ENCODE measurements at places on chromosomes 1 and 21. TPM values are rescaled to one million over a fixed set of nuclear protein-coding genes. Genes with fewer than 3 reads are reported as not detected.
A peak's percentile ranks its signal among the peaks of the same experiment; 100 is the strongest.

DNA sequence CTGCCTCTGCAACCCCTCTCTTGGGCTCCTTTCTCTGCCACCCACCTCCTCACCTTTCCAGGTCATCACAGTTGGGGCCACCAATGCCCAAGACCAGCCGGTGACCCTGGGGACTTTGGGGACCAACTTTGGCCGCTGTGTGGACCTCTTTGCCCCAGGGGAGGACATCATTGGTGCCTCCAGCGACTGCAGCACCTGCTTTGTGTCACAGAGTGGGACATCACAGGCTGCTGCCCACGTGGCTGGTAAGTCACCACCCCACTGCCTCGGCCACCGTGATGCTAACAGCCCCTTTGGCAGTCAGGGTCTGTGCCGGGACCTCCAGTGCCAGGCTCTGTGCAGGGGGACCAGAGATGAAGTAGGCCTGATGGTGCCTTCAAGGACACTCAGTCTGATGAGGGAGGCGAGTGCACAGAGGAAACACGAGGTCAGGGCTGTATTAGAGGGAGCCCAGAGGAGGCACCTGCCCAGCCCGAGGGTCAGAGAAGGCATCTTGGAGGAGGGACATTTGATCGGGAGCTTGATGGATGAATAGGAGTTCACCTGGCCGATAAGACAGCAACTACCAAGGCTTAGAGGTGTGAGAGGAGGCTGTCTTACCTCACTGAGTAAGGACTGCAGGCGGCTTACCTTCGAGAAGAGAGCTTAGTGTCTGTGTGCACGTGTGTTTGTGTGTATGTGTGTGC, 18.1 kb downstream of the PCSK9 start:
- DNase-seq = no peak

GRCh38 chr1:151915061-151915686, 5.9 kb upstream of the THEM4 start:
- DNase-seq = no peak

Gene CPT2
- 82.7 TPM for total RNA-seq

DNA sequence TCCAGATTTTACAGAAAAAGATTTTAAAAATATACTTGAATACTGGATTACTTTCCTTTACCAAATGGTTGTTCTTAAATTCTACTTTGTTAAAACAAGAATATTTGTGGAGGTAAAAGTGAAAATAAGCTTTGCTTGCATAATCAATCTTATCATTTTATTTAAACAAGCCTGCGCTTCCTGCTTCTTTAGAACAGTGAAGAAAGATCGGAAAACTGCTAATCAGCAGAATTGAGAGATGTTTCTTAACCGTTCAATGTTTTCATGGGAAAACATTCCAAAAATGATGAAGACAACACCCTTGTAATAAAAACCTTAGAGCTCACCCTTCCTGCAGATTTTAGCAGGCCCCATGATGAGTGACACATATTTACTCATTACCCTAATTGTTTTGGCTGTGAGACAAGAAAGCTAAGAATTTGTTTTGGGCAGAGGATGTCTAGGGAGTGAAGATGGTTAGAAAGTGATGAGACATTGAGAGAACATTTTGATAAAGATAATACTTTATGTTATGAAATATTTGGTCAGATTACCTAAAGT, 72.6 kb downstream of the TPR start:
- no peak for DNase-seq

GRCh38 chr1:2170211-2170610, 24.4 kb downstream of the FAAP20 start:
- DNase-seq = no peak

Gene CELA2A
- not detected for total RNA-seq

GRCh38 chr21:27366646-27367235, 399.9 kb upstream of the ADAMTS5 start:
- DNase-seq = no peak

DNA sequence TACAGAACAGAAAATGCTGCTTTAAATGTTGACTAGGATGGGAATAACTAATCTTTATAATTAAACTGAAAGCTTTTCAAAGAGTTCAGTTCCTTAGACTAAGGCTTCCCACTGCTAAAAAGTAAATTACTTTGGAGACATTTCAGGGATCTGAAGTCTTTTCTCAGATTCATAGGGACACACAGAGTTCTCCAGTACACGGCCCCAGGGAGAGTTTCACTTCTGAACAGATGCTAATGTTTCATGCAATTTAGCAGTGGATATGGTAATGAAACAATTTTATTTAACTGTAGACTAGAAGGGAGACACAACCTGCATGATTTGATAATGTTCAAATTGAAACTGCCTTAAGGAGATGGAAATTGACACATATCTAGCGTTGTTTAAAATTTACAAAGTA, 1282.6 kb downstream of the NCAM2 start:
- no peak for DNase-seq

- DNase-seq = peak; percentile 3
These were observed 266.0 kb downstream of the PTPRU start for GRCh38 chr1:29502225-29502910.

- DNase-seq = no peak
These were observed 26.5 kb downstream of the CD34 start for GRCh38 chr1:207884266-207885029.

- no peak for DNase-seq
These were observed 13.7 kb upstream of the ACADM start for GRCh38 chr1:75710832-75711231.

- DNase-seq = no peak
These were observed 80.5 kb upstream of the CNIH3 start for GRCh38 chr1:224535641-224536040.

Gene RUNX1
- 7.2 TPM for total RNA-seq

DNA sequence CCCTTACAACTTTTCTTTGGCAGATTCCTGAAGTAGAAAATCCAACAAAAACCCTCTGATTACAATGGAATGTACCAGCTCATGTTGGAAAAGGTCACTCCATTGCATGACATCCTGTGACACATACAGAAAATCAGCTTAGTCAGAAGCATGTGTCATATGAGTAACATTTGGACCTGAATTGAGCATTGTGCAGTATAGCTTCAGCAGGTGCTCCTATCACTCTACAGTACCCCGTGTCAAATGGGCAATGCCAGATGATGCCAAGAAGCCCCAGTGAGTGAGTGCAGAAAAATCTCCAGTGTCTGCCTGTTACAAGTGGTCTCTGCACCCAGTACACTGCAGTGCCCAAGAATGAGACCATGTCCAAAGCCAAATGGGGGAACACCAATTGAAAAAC, 129.7 kb upstream of the RUNX1 start:
- DNase-seq = no peak

DNA sequence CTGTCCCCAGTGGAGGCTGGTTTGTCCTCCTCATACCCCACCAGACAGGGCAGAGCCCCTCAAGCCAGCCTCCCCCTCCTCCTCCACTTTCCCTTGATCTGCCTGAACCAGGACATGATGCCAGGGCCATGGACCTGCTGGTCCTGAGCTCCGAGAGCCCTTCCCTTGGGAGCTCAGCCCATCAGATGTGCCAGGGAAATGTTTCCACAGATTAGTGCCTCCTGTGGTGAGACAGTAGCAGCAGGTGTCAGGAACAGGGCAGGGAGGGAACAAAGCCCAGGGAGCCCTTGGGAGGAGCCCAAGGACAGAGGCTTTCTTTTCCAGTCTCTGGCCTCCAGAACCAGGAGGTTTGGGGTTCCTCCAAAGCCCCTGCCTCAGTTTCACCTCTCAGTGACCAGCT, 14.6 kb upstream of the SLC41A1 start:
- DNase-seq = no peak

DNA sequence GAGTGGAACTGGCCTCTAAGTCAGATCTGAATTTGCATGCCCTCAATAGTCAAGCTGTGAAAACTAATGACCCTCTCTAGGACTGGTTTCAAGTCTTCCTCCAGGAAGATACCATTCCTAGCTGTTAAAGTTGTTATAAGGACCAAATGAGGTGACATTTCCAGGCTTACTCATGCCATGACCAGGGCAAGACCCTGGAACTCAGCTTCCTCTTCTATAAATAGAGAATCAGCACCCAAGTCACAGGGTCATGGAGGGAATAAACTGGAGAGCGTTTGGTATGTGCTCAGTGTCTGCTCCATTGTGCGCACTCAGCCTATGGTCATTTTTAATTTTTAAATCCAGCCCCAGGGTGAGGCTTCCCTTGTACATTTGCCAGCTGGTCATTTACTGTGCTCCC, 2.5 kb downstream of the S100A9 start:
- no peak for DNase-seq

Gene FMOD
- total RNA-seq = 2.1 TPM

GRCh38 chr1:117142200-117142599, 20.7 kb upstream of the TRIM45 start:
- no peak for DNase-seq

Gene RIPK4
- 9.9 TPM for total RNA-seq

Gene FOXO6
- total RNA-seq = 0.08 TPM

All from liver (tissue), 10 donors.